ENCODE measurements at places on chromosomes 2 and 18. TPM values are rescaled to one million over a fixed set of nuclear protein-coding genes. Genes with fewer than 3 reads are reported as not detected.

DLX1 gene
- 2.4 TPM for total RNA-seq

KANSL1L gene
- 53.6 TPM for total RNA-seq

CSRNP3 gene
- 20.6 TPM for total RNA-seq

XDH gene
- 0.21 TPM for total RNA-seq

RESP18 gene
- total RNA-seq = not detected

DNA sequence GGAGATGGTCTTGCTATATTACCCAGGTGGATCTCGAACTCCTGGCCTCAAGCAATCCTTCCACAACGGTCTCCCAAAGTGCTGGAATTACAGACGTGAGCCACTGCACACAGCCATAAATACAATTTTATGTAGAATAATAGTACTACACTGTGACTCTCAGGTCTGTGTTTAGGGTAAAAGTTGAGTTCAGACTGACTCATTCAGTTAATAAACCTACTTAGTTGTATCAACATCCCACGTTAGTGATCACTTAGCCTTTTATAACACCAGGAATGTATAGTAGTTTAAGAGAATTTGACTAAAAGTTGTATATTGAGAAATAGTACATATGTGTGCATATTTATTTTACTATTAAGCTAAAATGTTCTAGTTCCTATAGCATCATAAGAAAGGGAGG, 237.5 kb downstream of the PHLPP1 start:
- no peak for DNase-seq

DNA sequence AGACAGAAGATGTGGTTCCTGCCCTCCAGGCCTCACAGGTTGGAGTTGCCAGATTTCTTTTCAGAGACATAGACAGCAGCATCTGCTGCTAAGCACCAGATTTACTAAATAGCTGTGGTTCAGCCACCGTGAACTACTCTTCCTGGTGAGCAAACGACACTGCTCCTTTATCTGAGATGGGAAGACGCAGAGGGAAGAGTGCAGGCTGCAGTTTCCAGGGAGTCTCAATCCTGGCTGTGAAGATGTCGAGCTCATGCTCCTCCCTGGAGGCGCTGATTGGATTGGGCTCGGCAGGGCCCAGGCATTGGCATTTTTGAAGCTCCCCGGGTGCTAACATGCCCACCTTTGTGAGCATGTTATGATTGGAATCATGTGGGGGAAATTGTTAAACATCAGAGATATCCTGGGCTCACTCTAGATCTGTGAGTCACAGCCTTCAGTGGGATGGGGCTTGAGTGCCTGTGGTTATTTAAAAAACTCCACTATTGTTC, 314.8 kb downstream of the TSN start:
- no peak for DNase-seq

DNA sequence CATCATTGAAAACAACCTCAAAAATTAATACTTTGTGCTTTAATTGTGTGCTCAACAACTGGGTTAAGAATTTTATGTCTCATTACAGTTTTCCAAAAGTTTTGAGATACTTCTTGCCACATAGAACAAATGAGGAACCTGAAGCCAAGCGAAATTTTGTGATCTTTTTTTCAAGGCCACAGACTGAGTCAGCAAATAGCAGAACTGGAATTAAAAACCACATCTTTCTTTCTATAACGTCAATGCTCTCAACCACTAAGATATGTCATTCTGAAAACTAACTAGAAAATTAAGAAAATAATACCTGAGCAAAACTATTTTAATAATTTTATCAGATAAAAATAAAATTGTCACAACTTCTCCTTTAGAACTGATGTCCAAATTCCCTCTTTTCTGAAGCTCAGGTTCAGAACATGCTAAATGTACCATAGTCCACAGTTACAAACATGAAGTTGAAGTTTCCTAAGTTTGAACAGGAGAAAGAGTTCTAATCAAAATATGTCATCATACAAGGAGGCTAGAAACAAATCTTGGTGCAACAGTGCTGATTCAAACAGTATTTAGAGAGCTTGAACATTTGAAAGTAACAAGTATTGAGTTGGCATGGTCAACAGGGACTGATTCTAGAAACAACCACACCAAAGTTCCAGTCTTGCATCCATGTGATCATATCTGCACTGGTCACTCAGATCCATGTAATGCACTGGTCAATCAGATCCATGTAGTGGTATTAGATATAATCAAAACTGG, 27.6 kb upstream of the CALCRL start:
- no peak for DNase-seq

GRCh38 chr2:205646680-205647079, 35.6 kb upstream of the NRP2 start:
- no peak for DNase-seq

- DNase-seq = no peak
Measured at GRCh38 chr18:40380686-40381439, 1574.2 kb upstream of the PIK3C3 start.

DNA sequence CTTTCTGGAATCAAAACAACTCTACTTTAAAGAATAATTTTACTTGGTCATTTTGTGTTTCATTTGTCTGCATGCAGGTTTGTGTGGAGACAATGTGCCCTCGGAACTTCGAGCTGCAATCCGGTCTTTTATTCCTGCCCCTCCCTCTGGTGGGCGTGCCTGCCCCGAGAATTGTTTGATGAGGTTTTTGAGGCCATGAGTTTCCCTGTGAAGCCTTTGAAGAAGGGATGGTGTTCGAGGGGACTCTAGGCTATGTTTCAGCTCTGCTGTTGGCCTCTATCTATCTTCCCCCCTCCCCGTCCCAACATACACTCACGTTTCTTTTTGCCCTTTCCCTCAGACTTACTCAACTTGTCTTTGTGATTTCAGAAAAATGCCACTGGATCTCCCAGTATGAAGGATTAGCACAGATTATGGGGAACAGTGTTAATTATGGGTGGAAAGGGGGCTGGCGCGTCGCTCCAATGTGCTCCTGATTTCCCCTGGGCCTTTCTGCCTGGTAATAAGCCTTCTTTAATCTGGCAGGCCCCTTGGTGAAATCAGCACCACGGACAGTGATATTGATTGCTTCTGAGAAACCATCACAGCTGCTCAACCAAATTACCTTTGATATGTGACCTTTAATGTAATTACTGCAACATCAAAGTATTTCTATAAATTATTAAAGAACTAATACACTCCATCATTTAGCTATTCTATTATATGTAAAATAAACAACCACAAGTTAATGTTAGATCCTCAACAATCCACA, 82.2 kb downstream of the CELF4 start:
- peak; percentile 80 for DNase-seq

GRCh38 chr2:236177604-236177966, 9.4 kb upstream of the GBX2 start:
- peak; percentile 58 for DNase-seq

DNA sequence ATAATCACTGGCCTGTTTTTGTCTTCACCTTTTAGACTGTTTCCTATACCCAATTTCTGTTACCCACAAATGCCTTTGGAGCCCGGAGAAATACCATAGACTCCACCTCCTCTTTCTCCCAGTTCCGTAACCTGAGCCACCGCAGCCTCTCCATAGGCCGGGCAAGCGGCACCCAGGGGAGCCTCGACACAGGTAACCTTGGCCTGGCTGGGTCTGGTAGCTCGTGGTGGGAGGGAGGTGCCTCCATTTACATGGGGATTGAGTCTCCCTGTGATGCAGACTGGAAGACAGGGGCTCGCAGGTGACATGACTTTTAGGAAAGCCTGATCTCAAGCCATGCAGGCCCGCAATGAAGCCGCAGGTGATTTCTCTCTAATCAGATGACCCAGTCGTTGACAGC, 100.6 kb downstream of the CABLES1 start:
- DNase-seq = no peak

DNA sequence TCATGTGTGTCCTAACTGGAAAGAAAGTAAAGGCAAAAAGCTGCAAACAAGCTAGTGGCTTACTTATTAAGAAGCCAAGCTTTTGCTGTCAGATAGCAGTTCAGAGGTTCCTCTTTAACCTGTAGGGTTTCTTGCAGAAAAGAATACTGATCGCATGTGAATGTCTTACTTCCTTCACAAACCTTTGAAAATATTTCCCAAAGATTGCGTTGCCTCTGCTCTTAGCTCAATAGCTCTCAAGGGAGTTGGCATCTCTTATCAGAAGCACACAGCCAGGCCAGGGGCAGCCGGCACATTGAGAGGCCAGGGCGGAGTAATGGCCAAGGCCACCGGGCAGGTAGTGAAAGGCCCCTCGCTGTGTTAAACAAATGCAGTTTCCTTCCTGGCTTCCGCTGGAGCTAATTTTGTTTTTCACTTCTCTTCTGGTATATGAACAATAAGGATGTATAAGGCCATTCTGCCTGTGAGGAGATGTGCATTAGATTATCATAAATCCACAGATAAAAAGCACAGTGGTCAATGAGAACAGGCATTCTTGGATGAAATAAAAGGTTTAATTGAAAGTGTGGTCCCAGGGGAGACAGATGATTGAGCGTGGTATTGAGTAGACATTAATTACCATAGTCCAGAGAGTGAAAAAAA, 542.4 kb upstream of the NRP2 start:
- DNase-seq = no peak

GRCh38 chr2:66021296-66021695, 413.6 kb upstream of the MEIS1 start:
- no peak for DNase-seq

DNA sequence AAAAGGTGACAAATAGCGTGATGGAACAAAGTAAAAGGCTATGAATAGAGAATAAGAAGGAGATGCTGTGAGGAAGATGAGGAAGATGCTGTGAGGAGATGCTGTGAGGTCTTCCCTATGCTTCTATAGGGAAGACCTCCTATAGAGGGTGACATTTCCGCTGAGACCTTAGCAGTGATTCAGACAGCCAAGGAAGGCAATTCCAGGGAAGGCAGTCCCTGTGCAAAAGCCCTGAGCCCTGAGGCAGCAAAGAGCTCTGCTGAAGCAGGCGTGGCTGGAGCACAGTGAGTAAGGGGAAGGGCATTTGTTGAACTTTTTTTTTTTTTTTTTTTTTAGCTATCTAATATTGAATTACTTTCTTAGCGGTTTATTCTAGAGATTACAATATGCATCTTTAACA, 142.7 kb upstream of the FOSL2 start:
- DNase-seq = no peak

DNA sequence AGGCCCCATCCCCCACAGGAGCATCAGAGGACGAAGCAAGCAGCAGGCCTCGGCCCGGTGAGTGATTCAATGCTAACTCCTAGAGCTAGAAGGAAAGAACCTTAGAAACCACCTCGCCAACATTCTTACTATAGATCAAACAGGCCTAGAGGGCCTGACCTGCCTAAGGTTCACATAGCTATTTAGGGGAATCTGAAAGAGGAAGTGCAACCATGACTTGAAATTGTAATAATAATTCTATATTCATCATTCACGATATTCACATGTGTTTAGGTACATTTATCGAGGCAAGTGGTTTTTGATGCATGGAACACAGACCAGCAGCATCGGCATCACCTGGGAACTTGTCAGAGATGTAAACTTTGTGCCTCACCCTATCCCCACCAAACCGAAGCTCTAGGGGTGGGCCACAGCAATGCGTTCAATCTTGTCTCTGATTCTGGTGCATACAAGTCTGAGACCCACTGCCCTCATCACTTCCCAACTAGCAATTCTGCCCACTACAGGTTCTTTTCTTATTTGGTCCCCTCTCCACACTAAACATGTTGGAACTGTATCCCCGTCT, 78.0 kb upstream of the DNMT3A start:
- DNase-seq = no peak

DNA sequence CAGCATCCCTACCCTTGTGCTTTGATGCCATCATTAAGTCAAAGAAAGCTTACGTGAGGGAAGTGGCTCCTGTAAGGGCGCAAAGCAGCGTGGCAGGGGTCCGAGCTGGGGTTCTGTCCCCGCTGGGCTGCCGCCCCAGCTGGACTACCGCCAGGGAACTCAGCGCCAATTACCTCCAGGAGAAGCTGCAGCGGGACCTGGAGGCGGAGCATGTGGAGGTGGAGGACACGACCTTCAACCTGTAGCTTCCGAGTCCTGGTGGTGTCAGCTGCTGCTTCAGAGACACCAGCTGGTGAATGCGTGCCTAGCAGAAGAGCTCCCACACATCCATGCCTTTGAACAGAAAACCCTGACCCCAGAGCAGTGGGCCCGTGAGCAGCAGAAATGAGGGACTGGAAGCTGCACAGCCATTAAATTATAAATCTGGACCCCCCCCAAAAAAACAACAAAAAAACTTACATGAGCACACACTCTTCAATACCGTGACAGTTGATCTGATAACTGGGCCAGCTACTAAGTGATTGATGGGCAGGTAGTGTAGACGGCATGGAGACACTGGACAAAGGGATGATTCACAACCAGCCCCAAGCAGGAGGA, 20.1 kb upstream of the YES1 start:
- DNase-seq = no peak

DNA sequence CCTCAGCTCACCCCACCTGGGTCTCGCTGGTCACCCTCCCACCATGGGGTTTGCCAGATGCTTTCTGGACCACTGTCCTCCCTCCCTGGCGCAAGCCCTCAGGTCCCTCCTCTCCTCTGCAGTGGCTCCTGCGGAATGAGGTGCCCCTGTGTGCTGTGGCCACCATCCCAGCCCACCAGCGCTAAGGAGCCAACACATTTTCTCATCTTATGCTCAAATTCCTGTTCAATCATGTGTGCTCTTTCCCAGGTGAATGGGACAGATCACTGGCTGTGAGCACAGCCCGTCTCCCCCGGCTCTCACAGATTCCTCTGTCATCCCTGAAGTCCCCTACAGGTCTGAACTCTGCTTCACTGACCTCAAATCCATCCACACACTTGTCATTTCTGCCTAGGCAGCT, 15.2 kb upstream of the CCDC74B start:
- no peak for DNase-seq

DNA sequence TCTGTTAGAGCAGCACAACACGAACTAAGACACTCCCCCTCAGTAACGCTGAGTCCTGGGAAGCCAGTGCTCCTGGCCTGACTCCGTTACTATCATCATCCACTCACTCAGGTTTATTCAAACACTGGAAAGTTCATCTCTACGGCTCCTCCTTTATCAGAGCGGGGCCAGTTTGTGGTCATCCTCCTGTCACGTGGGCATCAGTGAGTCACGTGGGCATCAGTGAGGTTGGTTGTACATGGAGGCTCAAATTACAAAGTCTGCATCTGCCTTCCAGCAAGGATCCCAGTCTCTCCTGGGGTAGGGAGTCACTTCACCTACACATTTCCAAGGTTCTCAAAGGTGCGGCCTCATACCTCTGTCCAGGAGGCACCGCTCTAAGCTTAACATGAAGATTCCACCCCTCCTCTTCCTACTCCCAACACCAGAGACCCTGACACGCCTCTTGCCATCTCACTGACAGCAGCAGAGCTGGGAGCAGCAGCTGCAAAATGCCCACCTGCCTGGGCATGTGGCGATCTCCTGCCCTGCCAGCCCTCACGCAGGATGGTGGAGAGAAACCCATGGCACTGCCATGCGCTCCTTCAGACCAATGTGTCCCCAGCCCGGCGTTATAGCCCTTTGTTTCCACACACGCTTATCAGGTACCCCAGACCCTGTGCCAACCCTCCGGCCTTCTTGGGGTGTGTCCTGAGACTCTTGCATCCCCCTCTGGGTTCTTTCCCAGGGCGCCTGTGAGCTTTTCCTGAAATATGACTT, 99.2 kb upstream of the PTPRM start:
- no peak for DNase-seq

- DNase-seq = no peak
Measured at GRCh38 chr2:8862230-8862629, 24.8 kb upstream of the KIDINS220 start.

All from tongue (tissue), 3 donors.